Airway epithelial cell (primary cell): ENCODE measurements at places on chromosomes 2 and 18. TPM values are rescaled to one million over a fixed set of nuclear protein-coding genes. Genes with fewer than 3 reads are reported as not detected.

MOGAT1 gene
- total RNA-seq, result not detected in 2 replicates

TTC31 gene
- total RNA-seq, result 11.1 and 12.2 TPM in 2 replicates

SMYD1 gene
- total RNA-seq, result not detected in 2 replicates

LRRC30 gene
- not detected in 2 replicates for total RNA-seq

DOK6 gene
- total RNA-seq, result not detected in 2 replicates

KCNIP3 gene
- 0.23 and 0.99 TPM in 2 replicates for total RNA-seq

POU3F3 gene
- not detected in 2 replicates for total RNA-seq

NBEAL1 gene
- total RNA-seq, result 14.5 and 21.3 TPM in 2 replicates
